ENCODE measurements at places on chromosomes 12 and 14. TPM values are rescaled to one million over a fixed set of nuclear protein-coding genes. Genes with fewer than 3 reads are reported as not detected.

DNA sequence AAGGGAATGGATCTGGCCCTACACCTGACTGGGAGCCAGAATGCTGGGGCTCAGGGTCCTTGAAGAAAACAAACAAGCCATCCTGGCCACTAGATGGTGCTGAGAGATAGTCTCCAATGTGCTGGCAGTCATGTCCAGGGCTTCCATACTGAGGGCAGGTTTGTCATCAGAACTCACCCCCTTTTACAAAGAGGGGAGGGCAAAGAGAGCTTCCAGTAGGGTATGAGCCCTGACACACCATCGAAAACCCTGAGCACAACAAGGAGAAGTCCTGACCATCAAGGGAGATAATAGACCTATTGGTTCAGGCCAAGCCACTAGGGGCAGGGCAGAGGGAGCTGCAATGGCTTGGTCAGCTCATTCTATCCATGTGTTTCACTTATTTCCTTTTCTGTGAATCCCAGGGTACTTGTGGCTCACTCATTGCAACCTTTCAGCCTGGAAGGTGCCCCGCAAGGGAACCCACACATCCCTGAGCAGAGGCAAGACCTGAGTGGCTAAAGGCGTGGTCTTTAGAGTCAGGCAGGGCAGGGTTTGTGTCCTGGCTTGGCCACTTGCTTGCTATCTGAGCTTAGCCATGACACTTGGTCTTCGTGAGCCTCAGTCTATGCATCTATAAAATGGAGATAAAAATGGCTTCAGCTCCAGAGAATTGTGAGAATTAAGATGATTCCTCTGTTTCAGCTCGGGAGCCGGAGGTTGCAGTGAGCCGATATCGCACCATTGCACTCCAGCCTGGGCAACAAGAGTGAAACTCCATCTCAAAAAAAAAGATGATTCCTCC, 6.2 kb upstream of the PLEKHH1 start:
- no peak overlapping the region for H3K27ac ChIP-seq
- DNase-seq = peak; percentile 29
- no peaks in the 10 kb centered on the region for H3K36me3 ChIP-seq
- H3K4me1 ChIP-seq = no peaks in the 10 kb centered on the region
- no peak overlapping the region for H3K4me3 ChIP-seq
- H3K27me3 ChIP-seq = peaks cover 7% of the 10 kb centered on the region

DNA sequence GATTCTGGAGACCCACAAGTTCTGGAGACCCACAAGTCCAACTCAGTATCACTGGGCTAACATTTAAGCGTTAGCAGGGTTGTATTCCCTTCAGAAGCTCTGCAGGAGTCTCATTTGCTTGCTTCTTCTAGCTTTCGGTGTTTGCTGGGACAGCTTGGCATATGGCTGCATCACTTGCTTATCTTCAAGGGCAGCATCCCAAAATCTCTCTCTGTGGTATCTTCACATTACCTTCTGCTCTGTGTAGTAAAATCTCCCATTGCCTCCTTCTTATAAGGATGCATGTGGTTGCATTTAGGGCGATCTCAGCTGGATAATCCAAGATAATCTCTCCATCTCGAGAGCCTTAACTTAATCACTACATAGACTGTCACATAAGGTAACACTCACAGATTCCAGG, 7.3 kb upstream of the CNTN1 start:
- H3K27ac ChIP-seq = no peak overlapping the region
- H3K36me3 ChIP-seq = no peaks in the 10 kb centered on the region
- H3K27me3 ChIP-seq = no peaks in the 10 kb centered on the region
- DNase-seq = no peak
- H3K4me1 ChIP-seq = no peaks in the 10 kb centered on the region
- H3K4me3 ChIP-seq = no peak overlapping the region

- DNase-seq = no peak
- no peaks in the 10 kb centered on the region for H3K4me1 ChIP-seq
- no peak overlapping the region for H3K4me3 ChIP-seq
- 0 out of 2 replicates have a peak, but pooled peaks cover 2% of the 10 kb centered on the region for H3K36me3 ChIP-seq
Measured at GRCh38 chr14:96576937-96577336, 74.8 kb downstream of the PAPOLA start.

DNA sequence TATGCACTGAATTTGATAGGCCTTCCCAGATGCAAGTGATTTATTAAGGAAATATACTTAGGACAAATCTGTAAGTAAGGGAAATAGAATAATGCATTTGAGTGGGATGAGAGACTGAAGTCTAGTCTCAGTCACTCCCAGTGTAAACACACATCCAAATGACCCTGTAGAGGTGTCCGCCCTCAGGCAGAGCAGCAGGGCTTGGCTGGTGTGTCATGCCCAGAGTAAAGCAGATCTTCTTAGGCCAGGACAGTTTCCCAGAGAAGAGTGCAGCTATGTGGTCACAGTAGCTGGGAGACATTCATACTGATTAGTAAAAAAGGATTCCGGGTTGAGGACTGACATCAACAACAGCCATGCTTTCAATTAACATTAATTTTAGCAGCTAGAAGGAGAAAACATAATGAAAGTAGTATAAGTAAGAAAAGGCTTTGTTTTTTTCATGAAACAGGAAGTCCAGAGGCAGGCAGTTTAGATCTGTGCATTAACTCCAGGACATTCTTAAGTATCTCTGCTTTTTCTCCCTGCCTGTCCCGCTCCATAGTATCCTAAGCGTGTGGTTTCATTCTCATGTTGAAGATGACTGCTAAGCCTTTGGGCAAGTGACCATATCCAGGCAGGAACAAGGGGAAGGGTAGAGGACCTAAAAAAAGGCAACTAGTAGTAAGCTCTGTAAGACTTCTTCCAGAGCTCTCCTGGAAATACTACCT, 35.7 kb downstream of the CNTN1 start:
- no peak for DNase-seq
- H3K4me3 ChIP-seq = no peak overlapping the region
- no peaks in the 10 kb centered on the region for H3K36me3 ChIP-seq
- H3K27ac ChIP-seq = no peak overlapping the region

DNA sequence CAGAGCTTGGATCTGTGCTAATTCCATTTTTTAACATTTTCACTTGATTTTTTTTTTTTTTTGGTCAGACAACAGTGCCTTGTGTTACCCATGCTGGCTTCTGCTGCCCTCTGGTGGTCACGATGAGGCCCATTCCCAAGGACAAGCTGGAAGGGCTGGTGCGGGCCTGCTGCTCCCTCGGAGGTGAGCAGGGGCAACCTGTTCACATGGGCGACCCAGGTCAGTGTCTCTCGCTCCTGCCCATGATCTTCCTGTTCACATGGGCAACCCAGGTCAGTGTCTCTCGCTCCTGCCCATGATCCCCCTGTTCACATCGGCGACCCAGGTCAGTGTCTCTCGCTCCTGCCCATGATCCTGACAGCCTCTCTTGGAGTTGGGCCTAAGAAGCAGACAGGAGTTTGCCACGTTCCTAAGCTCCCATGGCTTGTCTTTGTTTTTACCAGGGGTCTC, 59.4 kb downstream of the DGLUCY start:
- no peaks in the 10 kb centered on the region for H3K27me3 ChIP-seq
- H3K27ac ChIP-seq = no peak overlapping the region
- H3K4me3 ChIP-seq = no peak overlapping the region
- no peaks in the 10 kb centered on the region for H3K36me3 ChIP-seq
- DNase-seq = peak; percentile 28
- H3K4me1 ChIP-seq = no peaks in the 10 kb centered on the region

DNA sequence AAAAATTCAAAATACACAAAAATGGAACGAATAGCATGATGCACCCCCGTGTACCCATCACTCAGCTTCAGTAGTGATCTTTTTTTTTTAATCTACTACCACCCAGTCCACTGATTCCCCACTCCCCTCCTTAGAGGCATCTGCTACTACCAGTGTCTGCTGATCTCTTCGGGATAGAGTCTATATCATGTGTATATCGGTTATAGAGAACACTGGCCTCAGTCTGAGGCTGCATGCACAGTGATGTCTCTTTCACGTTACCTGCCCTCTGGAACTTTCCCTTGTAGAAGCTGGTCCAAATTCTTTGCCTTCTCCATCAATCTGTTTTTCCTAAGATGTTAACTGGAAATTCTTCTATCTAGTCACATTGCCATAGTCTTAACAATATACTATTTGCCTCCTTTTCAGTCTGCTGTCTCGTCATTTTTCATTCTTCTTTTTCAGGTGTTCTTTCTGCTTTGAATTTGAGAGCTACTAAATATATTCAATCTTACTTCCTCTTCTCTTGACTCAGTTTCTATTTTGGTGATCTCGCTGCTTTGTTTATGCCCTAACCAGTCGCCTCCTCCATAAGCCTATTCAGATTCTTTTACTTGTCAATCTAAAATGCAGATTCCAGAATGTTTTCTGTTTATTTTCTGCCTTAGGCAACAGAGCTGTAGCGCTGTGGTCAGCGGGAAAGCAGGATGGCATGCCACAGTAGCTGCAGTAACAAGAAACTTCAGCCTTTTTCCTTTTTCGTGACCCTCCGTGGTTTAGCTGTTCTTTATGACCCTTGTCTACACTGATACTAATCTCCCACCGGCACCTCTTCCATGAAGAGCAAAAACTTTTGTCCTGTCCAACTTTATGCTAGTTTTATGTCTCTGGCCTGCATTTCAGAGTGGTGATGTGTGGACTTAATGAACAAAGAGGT, 67.0 kb downstream of the FBXW8 start:
- peaks cover 16% of the 10 kb centered on the region for H3K36me3 ChIP-seq
- H3K27me3 ChIP-seq = no peaks in the 10 kb centered on the region
- DNase-seq = no peak
- H3K27ac ChIP-seq = no peak overlapping the region
- H3K4me3 ChIP-seq = no peak overlapping the region
- peaks cover 7% of the 10 kb centered on the region for H3K4me1 ChIP-seq

GRCh38 chr12:102681747-102682146, 201.4 kb upstream of the IGF1 start:
- no peak overlapping the region for H3K4me3 ChIP-seq
- no peak for DNase-seq
- no peaks in the 10 kb centered on the region for H3K27me3 ChIP-seq
- no peak overlapping the region for H3K27ac ChIP-seq
- no peaks in the 10 kb centered on the region for H3K36me3 ChIP-seq
- H3K4me1 ChIP-seq = no peaks in the 10 kb centered on the region

- peaks cover 60% of the 10 kb centered on the region for H3K36me3 ChIP-seq
- no peak overlapping the region for H3K4me3 ChIP-seq
- H3K27me3 ChIP-seq = no peaks in the 10 kb centered on the region
- peaks cover 31% of the 10 kb centered on the region for H3K4me1 ChIP-seq
Measured at GRCh38 chr12:1992732-1993131, 11.5 kb downstream of the DCP1B start.

DNA sequence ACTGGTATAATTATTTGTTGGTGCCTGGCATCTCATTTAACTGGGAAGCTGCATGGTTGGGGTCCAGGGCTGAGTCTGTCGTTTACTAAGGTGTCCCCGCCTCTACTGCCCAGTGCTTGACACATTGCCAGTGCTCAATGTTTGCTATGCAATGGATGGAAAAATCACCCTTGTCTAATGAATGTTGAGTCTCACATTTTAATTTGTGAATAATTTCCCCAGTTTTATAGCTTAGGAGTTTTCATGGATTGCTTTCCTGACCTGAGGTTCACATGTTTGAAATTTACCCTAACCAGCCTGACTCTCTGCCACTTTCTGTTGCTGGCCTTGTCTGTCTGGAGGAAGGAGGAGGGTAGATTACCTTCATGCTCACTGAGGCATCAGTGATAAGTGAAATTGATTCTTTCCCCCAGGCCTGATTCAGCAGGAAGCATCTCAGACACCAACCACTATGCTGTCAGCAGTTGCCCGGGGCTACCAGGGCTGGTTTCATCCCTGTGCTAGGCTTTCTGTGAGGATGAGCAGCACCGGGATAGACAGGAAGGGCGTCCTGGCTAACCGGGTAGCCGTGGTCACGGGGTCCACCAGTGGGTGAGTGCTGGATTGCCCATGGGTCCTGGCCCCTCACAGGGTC, 2.4 kb downstream of the DHRS2 start:
- no peaks in the 10 kb centered on the region for H3K27me3 ChIP-seq
- no peak overlapping the region for H3K27ac ChIP-seq
- no peaks in the 10 kb centered on the region for H3K4me1 ChIP-seq
- no peaks in the 10 kb centered on the region for H3K36me3 ChIP-seq

DNA sequence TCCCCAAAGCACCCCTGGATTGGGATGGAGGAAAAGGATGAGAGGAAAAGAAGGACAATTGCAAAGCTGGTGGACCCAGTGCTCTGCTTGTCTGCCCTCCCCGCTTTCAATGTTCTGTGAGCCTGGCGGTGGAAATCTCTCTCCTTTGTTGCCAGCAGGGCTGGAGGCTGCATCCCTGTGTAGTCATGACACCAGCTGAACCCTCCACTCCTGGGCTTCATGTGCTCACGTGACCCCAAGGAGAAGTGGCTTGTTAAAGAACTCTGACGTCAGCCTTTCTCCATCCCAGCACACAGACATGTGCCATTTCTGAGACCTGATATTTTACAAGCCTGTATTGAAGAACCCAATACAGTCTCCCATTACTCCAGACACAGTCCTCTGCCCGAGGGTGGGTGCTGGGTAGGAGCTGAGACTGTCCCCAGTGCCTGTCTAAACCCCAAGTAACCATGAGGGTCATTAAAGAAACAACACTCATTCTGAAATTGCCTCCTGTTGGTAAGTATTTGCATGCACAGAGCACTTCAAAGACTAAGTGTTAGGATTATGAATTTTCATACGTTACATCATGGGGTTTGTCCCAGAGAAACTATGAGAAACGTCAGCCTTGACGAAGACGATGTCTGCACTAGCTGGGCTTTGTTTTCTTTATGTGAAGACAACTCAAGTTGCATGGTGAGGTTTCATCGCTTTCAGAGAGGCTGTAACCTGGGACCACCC, 21.7 kb downstream of the GALNT16 start:
- H3K4me1 ChIP-seq = no peaks in the 10 kb centered on the region
- no peaks in the 10 kb centered on the region for H3K27me3 ChIP-seq
- no peak overlapping the region for H3K4me3 ChIP-seq

DNA sequence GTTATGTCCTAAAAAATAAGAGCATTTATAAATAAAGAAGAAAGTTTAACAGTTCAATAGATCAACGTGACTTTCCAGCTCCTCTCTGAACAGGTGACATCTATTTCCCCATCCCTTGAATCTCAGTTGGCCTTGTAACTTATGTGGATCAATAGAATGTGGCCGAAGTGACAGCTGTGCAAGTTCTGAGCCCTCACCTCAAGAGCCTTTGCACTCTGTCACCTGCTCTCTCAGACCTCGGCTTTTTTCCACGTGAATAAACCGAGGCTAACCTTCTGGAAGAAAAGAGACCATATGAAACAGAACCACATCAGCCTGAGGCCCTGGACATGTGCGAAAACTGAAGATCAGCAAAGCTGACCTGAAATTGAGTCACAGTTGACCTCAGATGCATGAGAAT, 253.0 kb downstream of the DAD1 start:
- peaks cover 11% of the 10 kb centered on the region for H3K4me1 ChIP-seq
- no peaks in the 10 kb centered on the region for H3K36me3 ChIP-seq
- DNase-seq = no peak
- H3K4me3 ChIP-seq = no peak overlapping the region
- H3K27ac ChIP-seq = no peak overlapping the region
- no peaks in the 10 kb centered on the region for H3K27me3 ChIP-seq

- no peaks in the 10 kb centered on the region for H3K4me1 ChIP-seq
- no peaks in the 10 kb centered on the region for H3K36me3 ChIP-seq
- no peak for DNase-seq
Measured at GRCh38 chr14:89524990-89525667, 108.1 kb upstream of the FOXN3 start.

- no peak overlapping the region for H3K4me3 ChIP-seq
- no peak overlapping the region for H3K27ac ChIP-seq
- no peak for DNase-seq
- H3K36me3 ChIP-seq = no peaks in the 10 kb centered on the region
- H3K27me3 ChIP-seq = no peaks in the 10 kb centered on the region
Measured at GRCh38 chr12:118606690-118607089, 230.3 kb downstream of the SUDS3 start.

- no peak overlapping the region for H3K27ac ChIP-seq
- H3K36me3 ChIP-seq = no peaks in the 10 kb centered on the region
- H3K27me3 ChIP-seq = no peaks in the 10 kb centered on the region
Measured at GRCh38 chr12:76927170-76927784, 48.5 kb upstream of the CSRP2 start.

Gene TAS2R20
- not detected for total RNA-seq

Gene OR6C76
- not detected for total RNA-seq

Gene TMEM253
- total RNA-seq = not detected

Gene SPATS2
- total RNA-seq = 44.6 TPM

Gene SERPINA9
- total RNA-seq = not detected

Gene SPTB
- total RNA-seq = 2.0 TPM
